ENCODE measurements at places on chromosomes 5 and 9.

DNA sequence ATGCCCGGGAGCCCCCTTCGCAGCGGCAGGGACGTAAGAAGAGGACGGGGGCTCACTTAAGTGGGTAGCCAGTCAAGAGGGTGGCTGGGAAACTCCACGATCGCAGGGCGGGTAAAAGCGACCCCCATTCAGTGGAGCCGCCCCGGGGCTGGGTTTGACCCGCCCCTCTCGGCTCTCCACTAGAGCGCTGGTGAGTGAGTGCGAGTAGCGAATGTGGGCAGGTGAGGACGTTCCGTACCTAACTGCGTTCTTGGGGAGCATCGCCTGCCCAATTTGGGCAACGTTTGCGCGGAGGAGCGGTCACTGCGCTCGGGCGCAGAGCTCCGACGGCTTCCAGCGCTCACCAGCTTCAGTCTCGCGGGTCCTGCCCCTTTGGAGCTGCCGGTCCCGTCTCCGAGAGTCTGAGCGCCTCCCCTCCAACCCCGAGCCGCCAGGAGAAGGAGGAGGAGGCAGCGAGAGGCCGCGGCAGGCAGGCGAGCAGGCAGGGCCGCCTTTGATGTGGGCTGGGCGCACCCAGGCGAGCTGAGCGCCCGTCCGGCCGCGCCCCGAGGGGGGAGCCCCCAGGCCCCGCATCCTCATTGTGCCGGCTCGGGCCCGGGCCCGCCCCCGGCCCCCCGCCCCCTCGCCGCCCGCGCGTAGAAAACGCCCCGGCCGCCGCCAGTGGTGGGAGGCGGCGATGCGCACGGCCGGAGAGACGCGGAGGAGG, at the start of gene FGF18:
TSS of gene FGF18 (plus strand) at position 666 of the 706 bp plus-strand sequence. CDS start 553 bp downstream, outside the sequence.
- peak; percentile 61 for DNase-seq

GRCh38 chr5:170105642-170106611, at the start of gene FOXI1:
TSS of gene FOXI1 (plus strand) at chr5:170105897. CDS start at chr5:170105958, 61 bp downstream.
- DNase-seq = no peak

GRCh38 chr5:77015938-77016569, 14.2 kb upstream of the AGGF1 start:
- peak; percentile 54 for DNase-seq

DNA sequence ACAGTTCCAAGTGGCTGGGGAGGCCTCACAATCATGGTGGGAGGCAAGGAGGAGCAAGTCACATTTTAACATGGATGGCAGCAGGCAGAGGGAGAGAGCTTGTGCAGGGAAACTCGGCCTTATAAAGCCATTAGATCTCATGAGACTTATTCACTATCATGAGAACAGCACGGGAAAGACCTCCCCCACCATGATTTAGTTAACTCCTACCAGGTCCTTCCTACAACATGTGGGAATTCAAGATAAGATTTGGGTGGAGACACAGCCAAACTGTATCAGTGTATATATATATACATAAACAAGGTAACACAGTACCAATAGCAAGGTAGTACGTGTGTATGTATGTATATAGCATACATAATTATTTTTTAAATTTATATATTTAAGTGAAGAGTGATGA, 50.9 kb downstream of the NFX1 start:
- DNase-seq = no peak

DNA sequence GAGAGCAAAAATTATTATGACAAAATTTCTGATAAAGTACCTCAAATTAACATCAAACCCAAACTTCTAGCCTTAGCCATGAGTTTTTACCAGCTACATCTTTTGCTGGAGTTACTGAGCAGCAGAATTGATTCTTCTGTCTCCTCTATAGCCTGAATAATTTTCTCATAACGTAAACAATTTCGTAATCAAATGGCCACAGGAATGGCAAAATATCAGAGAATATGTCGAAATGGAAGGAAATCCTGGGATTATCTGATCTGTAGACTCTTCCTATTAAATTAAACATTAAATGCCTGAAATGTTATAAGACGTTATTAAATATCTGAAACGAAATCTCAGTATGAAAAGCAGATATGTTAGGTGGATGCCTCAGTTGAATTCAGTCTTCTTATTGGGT, 41.1 kb downstream of the LURAP1L start:
- no peak for DNase-seq

DNA sequence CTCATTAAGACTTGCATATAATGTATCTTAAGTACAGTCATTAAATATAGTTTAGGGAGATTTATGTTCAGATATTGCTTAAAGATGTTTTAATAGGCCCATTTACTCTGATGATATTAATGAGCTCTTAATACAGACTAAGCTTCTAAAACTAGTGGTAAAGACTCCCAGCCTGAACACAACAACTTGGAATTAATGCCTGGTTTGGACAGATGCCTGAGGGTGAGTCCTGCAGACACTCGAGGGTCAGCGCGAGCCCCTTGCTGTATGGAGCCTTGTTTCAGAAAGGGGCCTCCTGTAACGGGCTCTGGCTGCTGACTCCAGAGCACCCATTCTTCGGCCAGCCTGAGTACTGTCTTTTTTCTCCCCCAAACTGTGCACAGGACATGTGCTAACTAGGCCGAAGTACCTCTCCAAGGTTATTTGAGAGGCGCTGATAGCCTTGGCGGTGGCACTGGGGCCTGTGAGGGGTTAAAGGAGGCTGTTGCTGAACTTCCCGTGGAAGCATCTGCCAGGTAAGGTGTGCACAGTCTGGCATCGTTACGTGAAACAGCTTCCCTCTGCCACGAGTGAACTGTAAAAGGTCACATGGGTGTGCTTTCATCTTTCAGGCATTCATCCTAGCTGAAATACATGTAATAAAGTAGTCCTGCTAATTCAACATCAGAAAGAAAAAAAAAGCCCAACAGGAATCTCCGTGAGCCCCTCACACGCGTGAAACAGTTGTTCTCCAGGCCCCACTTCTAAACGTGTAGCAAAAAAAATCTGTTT, 113.4 kb downstream of the MVB12B start:
- DNase-seq = no peak

DNA sequence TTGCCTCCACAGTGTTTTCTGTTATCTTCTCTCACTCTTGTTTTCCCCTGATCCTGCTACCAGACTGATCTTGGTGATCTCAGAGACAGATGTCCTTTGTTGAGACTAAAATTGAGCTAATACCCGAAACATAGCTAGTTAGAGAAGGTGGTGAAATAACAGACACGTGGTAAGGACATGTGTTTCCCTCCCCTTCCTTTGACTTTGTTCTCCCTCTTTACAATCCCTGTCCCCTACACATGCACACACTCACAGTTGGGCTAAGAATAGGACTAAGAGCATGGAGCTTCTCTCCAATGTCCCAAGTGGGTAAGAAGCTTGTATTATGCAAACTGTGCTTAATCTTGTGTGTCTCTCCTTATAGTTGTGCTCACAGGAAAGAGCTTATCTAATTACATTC, 1603.0 kb upstream of the C9orf72 start:
- DNase-seq = no peak

- DNase-seq = no peak
Measured at GRCh38 chr5:79396265-79396664, 117.7 kb downstream of the HOMER1 start.

- no peak for DNase-seq
Measured at GRCh38 chr9:83219924-83220438, 157.0 kb upstream of the RASEF start.

GRCh38 chr9:92618633-92619225, 51.2 kb downstream of the IPPK start:
- DNase-seq = no peak

- DNase-seq = no peak
Measured at GRCh38 chr9:132003319-132003704, 76.4 kb downstream of the MED27 start.

- DNase-seq = peak; percentile 39
Measured at GRCh38 chr9:77883846-77884771, 147.5 kb downstream of the GNAQ start.

DNA sequence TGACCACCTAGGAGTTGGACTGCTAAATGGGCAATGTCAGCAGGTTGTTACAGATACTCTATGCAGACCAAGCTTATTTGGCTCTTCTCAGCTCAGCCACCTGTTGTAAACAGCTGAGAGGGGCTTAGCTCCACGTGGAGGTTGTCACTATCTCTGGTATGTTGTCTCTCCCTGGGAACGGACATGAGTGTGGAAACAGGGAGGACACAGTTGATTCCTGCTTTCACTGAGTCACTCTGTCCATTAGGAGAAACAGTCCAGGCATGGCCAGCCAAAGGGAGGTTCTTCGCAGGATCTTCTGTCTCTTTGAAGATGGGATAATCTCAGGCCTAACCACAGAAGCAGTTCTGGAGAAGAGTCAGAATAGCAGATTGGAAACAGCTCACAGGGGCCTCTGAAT, 121.2 kb downstream of the PALM2AKAP2 start:
- no peak for DNase-seq

GRCh38 chr9:96350866-96351265, 32.6 kb downstream of the SLC35D2 start:
- DNase-seq = no peak

GRCh38 chr5:124755565-124755964, 9.1 kb upstream of the ZNF608 start:
- DNase-seq = no peak

DNA sequence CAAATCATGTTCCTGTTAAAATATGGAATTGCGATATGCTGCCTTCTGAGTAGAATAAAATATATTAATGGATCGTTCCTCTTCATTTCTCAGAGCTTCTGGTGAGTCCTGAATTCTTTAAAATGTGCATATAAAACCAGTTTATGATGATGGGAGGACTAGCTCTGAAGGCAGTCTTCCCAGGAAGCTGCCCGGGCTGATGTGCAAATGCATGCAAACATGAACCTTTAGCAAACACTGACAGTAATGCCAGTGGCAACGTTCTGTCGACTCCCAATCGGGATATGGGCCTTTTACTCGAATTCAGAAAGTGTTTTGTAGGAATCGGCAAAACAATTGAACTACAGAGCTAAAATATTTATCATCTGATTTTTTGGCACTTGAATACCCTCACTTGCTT, 93.6 kb downstream of the TLE4 start:
- DNase-seq = no peak

DNA sequence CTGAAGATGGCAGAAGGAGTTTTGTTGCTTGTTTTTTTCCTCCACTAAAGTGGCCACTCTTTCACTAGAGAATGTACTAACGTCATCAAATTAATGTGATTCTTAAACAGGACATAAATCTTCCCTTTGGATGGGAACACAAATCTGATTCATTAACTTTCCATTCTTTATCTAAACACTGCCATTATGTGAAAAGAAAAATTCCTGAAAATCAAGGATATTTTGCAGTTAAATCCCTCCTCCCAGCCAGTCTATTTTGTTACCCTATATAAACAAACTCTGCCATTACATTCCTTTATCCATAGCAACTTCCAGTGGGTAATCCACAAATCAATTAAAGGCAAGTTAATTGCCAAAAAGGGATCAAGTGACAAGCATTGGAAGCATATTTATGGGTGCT, 546.5 kb downstream of the PDE4D start:
- no peak for DNase-seq

GRCh38 chr9:6893350-6894131, 135.8 kb downstream of the KDM4C start:
- no peak for DNase-seq

GRCh38 chr5:34499001-34499734, 157.0 kb upstream of the RAI14 start:
- DNase-seq = no peak

GRCh38 chr5:126852091-126852571, 75.2 kb downstream of the LMNB1 start:
- DNase-seq = no peak

Data from HTR-8/SVneo (cell line).